ENCODE measurements at places on chromosomes 3 and 15.

- DNase-seq, result no peak
Observed at GRCh38 chr3:188052169-188053035, 101.6 kb upstream of the LPP start.

GRCh38 chr15:73959012-73959581, 32.8 kb downstream of the LOXL1 start:
- no peak for DNase-seq

GRCh38 chr3:155449613-155450267, 156.3 kb upstream of the STRIT1 start:
- DNase-seq, result no peak

GRCh38 chr3:45398178-45398577, 9.8 kb downstream of the LARS2 start:
- no peak for DNase-seq

- no peak for DNase-seq
Observed at GRCh38 chr15:54347082-54347827, 369.0 kb downstream of the UNC13C start.

- DNase-seq, result peak; percentile 73
Observed at GRCh38 chr15:68256675-68257450, 20.7 kb upstream of the FEM1B start.

GRCh38 chr15:60546744-60547143, 67.8 kb upstream of the ICE2 start:
- DNase-seq, result no peak

- no peak for DNase-seq
Observed at GRCh38 chr15:92417716-92418115, 24.0 kb downstream of the ST8SIA2 start.

- DNase-seq, result no peak
Observed at GRCh38 chr15:41476416-41477048, 17.1 kb upstream of the ITPKA start.

DNA sequence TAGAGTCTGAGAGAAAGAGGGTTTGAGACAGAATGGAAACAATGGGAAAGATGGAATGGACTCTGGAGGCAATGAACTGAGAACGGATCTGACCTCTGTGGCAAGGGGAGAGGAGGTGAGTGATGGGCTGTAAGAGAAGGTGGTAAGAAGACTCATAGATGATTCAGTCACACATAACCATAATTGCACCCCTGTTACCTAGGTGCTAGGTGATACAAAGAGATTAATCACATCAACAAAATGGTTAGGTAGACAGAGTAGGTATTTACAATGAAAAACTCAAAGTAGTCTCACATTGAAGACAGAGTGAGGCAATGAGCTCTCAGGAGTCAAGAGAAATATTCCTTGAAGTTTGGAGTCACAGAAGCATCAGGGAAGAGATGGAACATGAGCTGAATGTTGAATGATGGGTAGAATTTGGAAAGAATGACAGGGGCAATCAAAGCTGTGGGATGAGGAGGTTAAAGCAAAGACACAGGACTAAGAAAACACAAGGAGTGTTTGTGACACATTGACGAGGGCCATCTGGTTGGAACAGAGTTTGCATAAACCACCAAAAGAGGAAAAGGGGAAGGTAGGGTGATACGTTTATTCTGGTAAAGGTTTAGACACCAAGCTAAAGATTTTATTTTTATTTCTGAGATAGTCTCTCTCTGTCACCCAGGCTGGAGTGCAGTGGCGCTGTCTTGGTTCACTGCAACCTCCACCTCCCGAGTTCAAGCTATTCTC, 32.7 kb downstream of the MME start:
- no peak for DNase-seq

DNA sequence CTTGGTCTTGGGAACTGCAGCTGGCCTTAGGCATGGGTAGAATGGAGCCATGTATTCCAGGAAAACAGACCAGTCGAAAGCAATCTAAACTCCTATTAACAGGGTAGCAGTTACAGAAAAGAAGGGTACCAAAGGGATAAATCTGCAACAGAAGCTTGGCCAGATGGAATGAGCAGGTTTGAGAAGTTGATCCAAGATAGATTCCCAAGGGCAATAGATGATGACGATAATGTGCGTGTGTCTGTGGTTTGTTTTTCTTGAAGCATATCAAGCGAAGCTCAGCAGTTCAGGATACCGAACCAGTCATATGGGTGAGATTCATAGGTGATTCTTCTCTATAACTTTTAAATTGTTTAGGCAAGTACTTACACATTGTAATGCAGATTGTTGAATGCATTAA, 203.8 kb upstream of the SEMA6D start:
- no peak for DNase-seq

DNA sequence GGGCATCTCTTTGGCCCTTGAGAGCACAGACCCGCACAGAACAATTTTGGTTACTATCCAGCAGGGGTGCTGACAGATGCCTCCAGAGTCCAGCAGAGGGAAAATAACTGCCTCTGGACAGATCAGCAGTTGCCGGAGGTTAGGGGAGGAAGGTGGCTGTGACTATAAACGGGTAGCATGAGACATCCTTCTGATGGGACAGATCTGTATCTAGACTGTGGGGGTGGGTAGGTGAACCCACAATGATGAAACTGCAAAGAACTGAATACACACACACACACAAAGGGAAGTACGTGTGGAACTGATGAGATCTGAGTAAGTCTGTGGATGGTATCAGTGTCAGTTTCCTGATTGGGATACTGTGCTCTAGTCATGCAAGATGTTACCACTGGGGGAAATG, 21.2 kb downstream of the ADAMTS7 start:
- DNase-seq, result no peak

DNA sequence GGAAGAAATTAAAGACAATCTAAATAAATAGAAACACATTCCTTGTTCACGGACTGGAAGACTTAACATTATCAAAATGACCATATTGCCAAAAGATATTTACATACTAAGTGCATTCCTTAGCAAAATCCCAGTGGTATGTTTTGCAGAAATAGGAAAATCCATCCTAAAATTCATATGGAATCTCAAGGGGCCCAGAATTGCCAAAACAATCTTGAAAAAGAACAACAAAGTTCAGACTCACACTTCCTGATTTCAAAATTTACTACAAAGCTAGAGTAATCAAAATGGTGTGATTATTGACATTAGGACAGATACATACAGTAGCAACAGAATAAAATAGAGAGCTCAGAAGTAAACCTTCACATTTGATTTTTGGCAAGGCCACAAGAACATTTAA, 515.5 kb downstream of the OCA2 start:
- DNase-seq, result no peak

GRCh38 chr3:22117751-22118346, 366.8 kb upstream of the ZNF385D start:
- DNase-seq, result no peak

- DNase-seq, result no peak
Observed at GRCh38 chr3:175475765-175476164, 616.6 kb downstream of the NAALADL2 start.

GRCh38 chr3:23262766-23263165, 59.6 kb downstream of the UBE2E2 start:
- DNase-seq, result no peak

- DNase-seq, result no peak
Observed at GRCh38 chr3:126985132-126985985, 2.4 kb downstream of the PLXNA1 start.

DNA sequence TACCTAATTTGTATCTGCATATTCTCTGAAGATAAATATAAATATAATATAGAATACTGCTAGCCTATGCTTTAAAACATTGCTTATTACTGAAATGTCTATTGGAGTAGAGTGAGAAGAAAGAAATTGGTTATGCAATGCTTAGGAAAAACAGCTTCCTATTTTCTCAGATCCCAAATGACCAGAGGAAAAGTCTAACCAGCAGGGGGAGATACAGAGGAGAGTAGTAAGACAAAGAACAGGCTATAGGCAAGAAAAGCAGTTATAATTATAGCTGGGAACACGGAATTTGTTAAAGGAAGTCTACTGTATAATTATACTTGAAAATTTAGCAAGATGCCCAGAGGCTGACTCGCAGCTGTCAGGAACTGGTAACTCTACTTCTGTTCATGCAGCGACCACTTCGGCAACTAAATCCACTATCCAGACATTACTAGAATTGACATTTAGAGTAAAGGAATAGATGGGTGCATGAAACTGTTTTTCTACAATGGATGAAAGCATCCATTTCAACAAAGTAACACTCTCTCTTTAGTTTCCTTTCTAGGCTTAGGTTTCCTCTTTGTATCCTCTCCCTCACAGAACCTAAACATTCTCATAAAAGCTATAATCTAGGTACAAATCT, 97.2 kb downstream of the TBC1D5 start:
- DNase-seq, result no peak

DNA sequence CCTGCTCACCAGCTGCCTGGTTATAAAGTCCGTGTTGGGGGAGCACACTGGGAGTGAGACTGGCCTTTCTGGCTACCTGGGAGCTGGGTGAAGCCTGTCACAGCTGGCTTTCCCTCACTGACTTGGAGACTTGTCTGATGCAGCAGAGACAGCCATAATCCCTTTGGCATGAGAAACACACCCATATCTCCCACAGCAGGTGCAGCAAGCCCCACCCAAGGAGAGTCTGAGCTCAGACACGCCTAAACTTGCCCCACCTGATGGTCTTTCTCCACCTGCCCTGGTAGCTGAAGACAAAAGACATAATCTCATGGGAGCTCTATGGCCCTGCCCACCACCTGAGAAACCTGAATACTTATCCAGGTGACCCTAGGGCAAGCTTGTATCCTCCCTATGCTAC, 54.8 kb downstream of the NMD3 start:
- DNase-seq, result no peak

DNA sequence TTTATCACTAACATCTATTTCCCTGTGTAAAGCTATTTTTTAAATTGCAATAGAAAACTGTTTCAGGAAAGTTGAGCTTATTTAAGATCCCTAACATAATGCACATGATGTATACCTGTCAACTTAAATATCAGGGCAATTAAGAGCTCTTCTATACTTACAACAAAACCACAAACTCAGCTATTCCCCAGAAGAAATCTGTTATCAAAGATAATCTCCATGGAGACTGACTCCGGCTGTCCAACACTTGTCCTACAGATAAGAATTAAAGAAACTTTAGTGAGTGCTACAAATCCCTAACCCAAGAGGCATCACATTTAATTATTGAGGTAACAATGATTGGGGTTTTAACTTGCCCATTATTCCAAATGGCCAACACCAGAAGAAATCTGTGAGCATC, 3.4 kb downstream of the SELENOK start:
- DNase-seq, result no peak

DNA sequence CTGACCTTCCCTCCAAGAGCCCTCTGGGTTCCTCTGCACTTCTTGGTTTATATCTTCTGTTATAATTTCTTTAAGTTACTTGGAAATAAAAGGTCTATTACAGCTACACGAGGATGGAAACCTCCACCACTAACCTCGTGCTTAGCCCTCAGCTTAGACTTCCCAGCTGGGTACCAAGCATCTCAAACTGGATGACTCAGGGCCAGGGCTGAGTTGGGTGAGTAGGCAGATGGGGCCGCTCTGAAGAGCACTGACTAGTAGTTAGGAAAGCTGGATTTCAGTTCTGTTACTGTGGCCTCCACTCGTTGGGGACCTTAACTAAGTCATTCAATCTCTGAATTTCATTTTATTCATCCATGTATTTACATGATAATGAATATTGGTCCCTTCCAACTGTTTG, 1036.6 kb downstream of the IGSF11 start:
- DNase-seq, result no peak

- DNase-seq, result no peak
Observed at GRCh38 chr3:57060089-57060821, at the start of gene SPATA12. TSS of gene SPATA12 (plus strand) at chr3:57060664. CDS start at chr3:57073695, 13,031 bp downstream.

GRCh38 chr3:187954873-187955586, 198.9 kb upstream of the LPP start:
- DNase-seq, result no peak

All from stimulated activated CD4-positive, alpha-beta T cell treated with anti-CD3 and anti-CD28 coated beads, Interleukin-4, amount 100 ng/mL, for 1 hour (primary cell).